ENCODE measurements at places on chromosomes 7 and 10.
A peak's percentile ranks its signal among the peaks of the same experiment; 100 is the strongest.

- no peak for DNase-seq
Observed at GRCh38 chr7:65910237-65910636, 37.4 kb downstream of the VKORC1L1 start.

GRCh38 chr7:88132725-88133124, 87.1 kb downstream of the SRI start:
- no peak for DNase-seq

DNA sequence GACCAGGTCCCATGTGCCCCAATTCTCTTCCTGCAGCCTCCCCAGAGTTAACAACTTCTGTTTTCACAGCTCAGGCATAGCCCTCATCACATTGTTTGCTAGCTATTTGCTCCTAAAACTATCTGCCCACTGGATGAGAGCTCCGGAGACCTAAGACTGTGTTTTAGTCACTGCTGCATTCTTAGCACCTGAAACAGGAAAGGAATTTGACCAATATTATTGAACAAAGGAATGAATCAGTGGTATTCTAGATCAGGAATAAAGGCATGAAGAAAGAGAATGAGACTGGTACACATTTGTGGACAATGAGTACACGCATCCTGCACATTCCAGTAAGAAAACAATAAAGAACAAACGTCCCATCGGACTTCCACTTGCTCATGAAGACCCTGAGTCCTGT, 54.8 kb downstream of the PPP1R17 start:
- no peak for DNase-seq

GRCh38 chr10:103918053-103918846, at the start of gene STN1:
Gene STN1 (minus strand): TSS chr10:103918184. CDS start chr10:103917594, 590 bp downstream.
- DNase-seq: peak; percentile 97

GRCh38 chr10:125828311-125828710, 5.0 kb downstream of the BCCIP start:
- no peak for DNase-seq

GRCh38 chr7:22895140-22895827, 72.6 kb upstream of the TOMM7 start:
- no peak for DNase-seq

DNA sequence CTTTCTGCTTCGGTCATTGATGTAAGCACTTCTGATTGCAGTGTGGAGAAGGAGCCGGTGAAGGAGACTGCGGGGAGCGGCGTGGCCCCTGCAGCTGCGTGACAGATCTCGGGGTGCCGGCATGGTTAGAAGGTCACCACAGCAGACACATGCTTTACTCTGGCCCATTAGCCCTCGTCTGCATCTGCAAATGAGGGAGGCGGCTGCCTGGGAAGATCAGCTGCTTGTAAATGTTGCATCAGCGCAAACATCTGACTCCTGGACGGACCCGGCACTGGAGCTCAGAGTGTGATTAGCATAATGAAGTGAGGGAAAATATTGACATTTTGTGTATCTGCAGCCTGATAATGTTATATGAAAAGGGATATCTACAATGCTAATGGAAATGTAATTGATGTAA, 30.5 kb upstream of the MNX1 start:
- DNase-seq: no peak

GRCh38 chr7:34137176-34137575, 231.8 kb downstream of the BMPER start:
- no peak for DNase-seq

- DNase-seq: no peak
Observed at GRCh38 chr7:36852017-36852416, 127.7 kb upstream of the AOAH start.

DNA sequence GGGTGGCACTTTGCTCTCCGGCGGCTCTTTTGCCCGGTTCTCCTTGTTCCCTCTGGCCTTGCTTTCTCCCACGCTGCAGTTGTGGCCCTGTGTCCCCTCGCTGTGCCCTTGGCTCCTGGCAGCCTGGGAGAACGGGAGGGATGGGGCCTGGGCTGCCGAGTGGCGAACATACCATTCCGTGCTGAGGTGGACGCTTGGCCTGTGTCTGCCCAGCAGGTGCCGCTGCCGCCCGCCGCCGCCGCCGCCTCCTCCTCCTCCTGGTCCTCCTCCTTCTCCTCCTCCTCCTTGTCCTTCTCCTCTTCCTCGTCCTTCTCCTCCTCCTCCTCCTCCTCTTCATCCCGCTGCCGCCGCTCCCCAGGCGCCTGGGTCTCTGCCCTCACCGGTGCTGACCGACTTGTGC, 36.0 kb downstream of the AGAP3 start:
- peak; percentile 77 for DNase-seq

GRCh38 chr7:101241443-101242349, 3.2 kb downstream of the FIS1 start:
- no peak for DNase-seq

Measured in G401 (cell line).